HFFc6 (cell line): ENCODE measurements at places on chromosomes 5 and 9.

DNA sequence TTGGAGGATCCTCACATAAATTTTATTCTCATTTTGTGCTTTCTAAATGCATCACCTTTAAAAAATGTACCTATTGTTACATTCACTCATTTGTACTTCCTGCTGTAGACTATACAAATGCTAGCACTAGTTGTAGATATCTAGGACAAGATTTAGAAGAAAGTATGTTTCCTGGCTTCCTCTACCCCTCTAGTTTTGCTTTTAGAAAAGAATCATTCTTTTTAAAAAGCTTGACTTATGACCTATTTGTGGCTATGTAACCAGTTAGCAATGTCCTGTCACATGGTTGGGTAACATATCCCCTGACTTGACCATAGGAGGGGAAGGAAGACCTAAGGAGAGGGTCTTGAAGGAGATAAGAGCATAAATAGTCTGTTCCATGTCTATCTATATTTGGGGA, 13.3 kb downstream of the CAMK4 start:
- DNase-seq, result no peak

- no peak for DNase-seq
Measured at GRCh38 chr5:32754284-32754683, 43.2 kb downstream of the NPR3 start.

GRCh38 chr9:125594223-125594610, 112.8 kb downstream of the MAPKAP1 start:
- no peak for DNase-seq

DNA sequence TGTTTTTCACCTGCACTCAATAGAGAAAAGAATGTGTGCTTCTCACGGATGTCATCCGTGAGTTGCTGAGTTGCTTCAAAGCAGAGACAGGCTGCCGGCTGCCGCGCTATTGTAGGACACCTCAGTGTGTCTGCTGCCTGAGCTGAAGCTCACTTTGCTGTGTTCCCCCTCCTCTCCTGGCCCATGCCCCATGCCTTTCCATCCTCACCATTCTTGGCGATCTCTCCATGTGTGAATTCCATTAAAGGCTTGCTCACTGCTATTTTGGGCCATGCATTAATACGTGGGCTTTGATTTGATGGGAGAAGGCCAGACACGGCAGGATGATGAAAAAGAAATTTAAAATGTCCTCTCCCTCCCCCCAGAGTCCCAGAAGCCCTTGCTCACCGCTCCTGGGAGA, 14.5 kb downstream of the ADAM19 start:
- no peak for DNase-seq

DNA sequence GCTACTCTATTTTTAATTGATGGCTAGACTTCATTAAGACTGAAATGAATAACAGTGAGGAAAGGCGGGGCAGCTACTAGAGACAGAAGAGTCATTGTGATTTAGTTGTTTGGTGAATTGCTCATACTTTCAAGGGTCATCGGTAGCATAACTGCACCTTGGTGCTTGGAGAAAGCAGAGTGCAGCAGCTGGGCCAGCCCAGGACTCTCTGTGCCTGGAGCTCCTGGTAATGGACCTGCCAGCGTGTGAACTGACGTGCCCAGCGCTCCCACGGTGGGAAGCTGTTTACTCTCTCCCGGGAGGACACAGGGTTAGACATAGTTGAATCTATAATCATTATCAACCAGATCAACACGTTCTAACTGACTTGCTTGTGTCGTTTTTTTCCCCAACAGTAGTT, 42.9 kb downstream of the LURAP1L start:
- DNase-seq, result no peak

DNA sequence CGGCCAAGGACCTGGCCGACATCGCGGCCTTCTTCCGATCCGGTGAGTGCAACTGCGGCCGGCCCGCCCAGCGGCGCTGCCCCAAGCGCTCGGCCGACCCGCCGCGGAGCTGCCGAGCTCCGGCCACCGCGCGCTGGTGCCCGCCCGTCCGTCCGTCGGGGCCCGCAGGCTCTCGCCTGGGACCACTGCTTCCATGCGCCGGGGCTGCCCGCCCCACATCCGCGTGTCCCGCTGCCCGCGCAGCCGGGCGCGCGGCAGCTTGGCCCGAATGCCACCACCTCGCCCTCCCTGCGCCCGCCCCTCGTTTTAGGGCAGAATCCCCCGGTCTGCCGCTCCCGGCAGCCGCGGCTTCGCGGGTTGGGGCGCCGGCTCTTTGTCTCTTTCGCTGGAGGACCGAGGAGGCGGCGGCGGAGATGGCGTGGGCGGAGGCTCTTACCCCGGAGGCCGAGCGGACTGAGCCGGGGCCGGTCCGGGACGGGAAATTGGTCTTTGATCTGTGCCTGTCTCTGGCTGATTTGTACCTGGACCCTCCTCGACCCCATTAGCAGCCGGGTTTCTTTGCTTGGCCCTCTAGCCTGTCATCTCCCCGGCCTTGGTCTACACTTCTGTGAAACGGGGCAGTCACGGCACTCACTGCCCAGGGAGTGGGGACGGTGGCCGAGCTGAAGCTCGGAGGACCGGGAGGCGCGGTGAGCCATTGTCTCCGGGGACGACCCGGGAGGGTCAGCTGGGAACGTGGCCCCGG, 871 bp downstream of the TRIO start:
- DNase-seq, result no peak
